SHP77 treated with DMSO at 0.1 percent for 48 hours (cell line): ENCODE measurements at places on chromosomes 12 and 14.

DNA sequence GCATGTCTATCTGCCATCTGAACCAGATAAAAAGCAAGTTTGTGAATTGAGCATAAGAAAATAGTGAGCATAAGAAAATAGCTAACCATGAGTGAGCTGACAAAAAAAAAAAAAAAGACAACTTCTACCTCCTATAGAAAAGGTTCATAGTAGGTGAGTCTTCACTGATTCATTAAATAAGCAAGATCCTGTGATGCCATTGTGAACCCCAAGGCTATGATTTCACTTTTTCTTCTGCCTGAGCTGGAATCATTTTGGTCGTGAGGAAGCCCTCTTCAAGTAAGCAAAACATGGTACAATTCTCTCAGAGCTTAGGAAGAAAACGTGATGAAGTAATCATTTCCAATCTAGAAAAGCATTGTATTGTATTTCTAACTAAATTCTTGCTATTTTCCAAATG lies 1.2 kb downstream of the PIK3C2G start:
- DNase-seq: no peak

DNA sequence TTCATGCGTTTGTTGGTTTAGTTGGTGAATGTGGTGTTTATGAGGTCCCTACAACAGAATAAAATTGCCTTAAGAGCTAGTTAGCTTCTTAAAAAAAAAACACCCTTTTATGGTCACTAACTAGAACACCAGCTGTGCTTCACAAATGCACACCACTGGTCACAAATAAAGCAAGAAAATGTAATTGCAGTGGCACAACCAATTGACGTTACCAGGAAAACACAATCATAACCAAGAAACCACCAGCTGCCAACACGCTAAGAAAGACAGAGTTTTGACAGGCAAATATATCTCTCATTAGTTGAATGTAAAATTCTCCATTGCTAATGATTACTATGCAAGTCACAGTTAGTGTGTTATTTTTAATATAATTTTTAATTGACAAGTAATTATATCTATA lies 389.9 kb downstream of the ADAMTS20 start:
- DNase-seq: no peak

DNA sequence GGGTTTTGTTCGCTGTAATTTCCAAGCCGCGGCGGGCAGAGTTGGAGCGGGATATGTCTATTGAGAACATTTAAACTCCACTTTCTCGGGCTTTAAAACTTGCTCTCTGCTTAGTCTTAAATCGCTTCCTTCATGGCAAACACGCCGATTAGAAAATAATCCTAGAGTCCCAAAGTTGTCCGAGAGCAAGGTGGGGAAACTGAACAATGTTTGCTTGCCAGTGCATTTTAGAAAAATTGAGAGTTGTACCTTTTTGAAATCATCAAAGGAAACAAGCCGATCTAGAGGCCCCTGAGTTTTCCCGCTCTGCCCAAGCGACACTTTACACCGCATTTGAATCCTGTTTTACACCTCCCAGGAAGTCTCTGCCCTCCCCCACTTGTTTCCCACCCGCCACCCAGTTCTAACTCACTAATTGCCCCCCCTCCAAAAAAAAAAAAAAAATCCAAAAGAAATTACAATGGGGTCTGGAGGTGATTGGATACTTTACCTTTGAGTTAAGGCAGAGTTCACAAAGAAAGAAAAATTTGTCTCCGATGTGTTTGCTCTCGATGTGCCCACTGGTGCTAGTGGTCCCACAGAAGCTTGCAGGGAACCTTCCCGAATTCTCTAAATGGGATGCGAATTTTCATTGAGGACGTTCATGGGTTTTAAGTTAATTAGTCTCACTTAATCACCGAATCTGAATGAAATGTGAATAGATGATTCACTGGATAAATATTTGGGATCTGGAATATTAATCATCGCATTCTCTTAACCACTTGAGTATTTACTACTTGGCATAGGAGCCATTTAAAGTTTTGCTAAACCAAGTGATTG lies 2.3 kb downstream of the HMGA2 start:
- DNase-seq: no peak

- peak; percentile 39 for DNase-seq
Observed at GRCh38 chr14:75470238-75470797, 42.5 kb downstream of the JDP2 start.

- DNase-seq: no peak
Observed at GRCh38 chr12:93360688-93361087, 17.0 kb upstream of the NUDT4 start.

- DNase-seq: no peak
Observed at GRCh38 chr14:91654836-91655235, 77.0 kb downstream of the CATSPERB start.

DNA sequence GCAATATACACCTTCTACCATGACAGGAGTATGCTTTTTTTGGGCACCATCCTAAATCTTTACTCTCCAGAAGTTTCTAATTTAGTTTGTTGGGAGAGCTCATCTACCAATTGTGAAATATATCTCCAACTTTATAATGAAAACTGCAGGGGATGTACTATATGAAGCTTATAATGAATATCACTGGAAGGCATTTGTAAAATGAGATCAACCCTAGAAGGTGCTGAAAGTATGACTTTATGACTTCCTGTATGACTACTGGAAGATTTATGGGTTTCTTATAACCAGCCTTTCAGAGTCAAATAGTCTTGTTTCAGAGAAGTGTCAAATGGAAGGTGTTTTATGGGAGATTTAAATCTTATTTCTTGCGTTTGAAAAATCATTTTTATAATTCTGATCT lies 122.9 kb downstream of the MYRFL start:
- DNase-seq: no peak

DNA sequence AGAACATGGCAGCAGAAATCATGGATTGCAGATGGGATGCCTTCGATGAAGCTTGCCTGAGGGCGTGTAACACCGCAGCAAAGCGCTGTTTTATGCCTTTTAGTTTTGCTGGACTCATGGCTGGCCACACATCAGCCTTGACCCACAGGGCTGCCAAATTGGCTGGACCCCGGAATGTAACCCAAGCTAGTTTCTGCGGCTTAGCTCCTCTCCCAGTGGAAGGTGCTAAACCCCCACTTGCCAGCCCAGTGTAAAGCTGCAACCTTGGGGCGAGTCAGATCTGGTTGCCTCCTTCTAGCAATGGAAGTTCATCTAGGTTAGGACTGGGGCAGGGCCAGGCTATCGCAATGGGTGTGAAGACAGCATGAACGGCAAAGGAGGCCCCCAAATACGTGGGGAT lies 38.3 kb downstream of the MEG3 start:
- DNase-seq: no peak

DNA sequence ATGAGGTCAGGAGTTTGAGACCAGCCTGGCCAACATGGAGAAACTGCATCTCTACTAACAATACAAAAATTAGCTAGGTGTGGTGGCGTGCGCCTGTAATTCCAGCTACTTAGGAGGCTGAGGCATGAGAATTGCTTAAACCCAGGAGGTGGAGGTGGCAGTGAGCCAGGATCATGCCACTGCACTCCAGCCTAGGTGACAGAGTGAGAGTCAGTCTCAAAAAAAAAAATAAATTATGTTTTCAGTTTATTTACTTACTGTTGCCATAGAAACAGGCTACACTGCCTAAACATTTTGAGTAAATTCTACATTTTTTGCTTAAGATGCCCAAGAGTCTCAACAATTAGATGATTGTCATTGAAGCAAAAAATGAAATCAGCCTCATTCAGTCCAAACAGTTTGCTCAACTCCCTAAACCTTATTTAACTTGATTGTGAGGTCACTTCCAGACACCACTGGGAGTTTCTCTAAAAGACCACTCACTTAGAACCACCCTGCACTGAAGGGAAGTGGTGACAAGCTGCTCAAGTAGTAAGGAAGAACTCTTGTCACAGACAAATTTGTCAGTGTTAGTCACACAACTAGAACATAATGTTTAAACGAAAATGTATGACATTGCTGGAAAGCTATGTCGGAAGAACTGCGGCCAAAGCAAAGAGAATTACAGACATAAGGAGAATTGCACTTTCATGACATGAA lies 9.8 kb upstream of the GNPNAT1 start:
- no peak for DNase-seq

DNA sequence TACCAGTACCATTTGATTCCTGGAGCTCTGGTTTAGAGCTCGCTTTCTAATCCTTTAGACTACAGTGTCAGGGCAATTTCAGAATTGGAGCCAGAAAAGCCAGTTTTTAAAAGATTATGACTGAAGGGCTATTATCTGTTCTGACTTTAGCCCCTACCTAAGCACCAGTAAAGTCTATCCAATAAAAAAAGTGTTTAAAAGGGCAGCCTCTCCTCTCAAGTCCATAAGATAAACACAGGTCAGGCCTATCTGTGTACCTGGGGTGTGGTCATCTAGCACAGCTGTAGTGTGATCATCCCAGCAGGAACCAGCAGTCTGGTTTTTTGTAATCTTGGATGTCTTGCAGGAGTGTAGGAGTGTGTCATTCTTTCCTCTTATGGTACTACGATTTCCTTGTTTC lies 6.6 kb downstream of the APPL2 start:
- no peak for DNase-seq

GRCh38 chr12:52433501-52434080 lies 580 bp downstream of the KRT75 start:
- no peak for DNase-seq

DNA sequence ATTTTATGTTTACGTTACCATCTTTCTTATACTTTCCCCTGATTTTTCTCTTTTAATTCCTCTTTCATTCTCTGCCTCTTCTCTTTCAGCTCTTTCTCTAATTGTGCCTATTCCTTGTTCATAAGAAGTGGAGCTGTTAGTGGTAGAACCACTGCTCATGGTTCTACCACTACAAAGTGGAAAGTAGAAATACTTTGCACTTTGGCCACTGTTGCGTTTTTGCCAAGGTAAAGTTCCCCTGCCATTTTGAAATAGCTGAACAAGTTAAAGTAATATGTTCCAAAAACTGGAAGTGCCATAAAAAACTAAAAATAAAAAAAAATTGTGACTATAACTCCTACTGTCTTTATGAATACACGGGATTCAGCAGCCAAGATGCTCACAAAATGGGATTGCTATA lies 130.6 kb downstream of the MON2 start:
- no peak for DNase-seq

- DNase-seq: no peak
Observed at GRCh38 chr12:64895526-64895925, 71.1 kb downstream of the TBC1D30 start.
